Activated T-helper 1 cell treated with anti-CD3 and anti-CD28 coated beads, Interleukin-2, amount 50 U/mL, for 16 hours (primary cell): ENCODE measurements at places on chromosomes 7 and 10.

GRCh38 chr7:85185424-85186082, 1.3 kb downstream of the SEMA3D start:
- DNase-seq: no peak

GRCh38 chr10:1572519-1573333, 164.6 kb downstream of the ADARB2 start:
- no peak for DNase-seq

DNA sequence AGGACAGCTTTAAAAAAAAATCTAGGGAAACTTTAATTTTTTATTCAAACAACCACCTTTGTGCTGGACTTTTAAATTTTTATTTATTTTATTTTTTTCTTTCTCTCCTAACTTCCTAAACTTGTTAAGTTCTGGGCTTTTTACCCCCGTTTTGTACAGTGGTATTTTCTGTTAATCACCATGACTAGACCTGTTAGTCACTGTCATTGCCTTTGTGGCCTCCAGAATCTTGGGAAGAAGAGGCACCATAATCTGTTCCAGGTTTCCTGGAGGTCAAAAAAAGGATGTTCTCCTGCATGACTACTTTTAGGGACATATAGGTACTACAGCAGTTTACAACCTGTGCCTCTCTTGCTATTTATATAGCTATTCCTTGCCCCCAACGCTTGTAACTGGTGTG, 31.1 kb upstream of the DDX50 start:
- no peak for DNase-seq

DNA sequence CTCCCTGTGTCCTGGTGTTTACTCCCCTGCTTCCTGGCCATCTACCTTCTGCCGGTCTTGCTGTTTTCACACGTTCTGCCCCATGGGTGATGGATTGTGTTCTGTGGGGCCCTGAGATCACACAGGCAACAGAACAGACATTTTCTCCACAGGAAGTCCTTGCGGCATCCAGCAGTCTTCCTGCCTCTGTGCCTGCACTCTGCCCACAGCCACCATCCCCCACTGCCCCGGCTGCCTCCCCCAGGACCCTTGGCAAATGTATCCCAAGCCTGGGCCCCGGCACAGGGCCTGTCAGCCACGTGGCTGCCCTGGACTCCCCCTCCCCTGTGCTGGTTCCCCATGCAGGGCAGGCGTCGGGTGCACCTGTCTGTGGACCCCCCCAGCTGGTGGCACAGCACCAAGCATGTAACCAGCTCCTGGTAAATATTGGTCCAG, 184.2 kb downstream of the WDR37 start:
- DNase-seq: no peak

- no peak for DNase-seq
These were observed 108.5 kb downstream of the TCERG1L start for GRCh38 chr10:131202990-131203389.

DNA sequence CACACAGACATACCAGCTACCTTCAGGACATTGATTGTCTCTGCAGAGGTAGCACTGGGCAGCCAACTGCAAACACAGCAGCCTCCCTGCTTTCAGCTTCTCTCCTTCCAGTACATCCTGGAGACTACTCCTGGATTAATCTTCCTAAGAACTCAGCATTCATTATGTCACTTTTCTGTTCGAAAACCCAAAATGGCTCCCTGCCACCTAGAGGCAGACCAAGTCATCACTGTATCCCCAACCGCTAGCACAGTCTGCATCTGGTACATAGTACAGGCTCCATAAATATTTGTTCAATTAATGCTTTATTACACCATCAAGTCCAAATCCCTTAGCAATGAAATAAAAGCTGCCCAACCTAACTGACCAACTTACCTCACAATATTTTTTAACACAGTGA, 5.0 kb upstream of the SEC31B start:
- no peak for DNase-seq

DNA sequence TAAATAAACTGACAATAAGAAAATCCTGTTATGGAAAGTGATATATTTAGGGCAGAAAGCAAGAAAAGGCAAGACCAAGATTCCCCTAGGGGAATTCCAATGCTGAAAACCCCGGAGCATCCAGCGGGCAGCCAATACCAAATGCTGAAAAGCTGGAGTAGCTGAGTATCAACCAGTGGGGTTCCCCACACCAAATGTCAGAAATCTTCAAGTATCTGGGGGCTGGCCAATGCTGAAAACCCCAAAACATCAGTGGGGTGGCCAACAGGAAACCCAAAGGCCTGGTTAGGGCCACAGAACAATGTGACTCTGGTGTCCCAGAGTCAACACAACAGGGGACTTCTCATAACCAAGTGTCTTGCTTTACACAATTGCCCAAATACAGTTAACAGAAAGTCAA, 271.8 kb upstream of the CACNA2D1 start:
- no peak for DNase-seq

DNA sequence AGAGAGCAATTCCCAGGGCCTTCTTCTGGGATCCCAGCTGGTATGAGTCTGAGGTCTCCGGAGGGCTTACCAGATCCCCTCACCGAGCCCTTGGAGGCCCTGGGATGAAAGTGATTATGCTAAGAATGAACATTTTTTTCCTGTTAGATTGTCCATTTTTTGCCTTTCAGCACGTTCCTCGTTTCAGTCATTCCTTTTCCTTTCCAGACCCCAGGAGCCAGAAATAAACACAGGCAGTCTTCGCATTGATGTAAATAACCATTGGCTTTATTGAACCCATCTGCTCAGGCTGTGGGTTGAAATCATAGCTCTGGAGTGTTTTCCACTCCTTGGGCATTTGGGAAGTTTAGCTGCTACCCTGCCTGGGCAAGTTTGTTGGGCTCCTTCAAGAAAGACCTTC, 320.9 kb upstream of the AUTS2 start:
- DNase-seq: no peak

DNA sequence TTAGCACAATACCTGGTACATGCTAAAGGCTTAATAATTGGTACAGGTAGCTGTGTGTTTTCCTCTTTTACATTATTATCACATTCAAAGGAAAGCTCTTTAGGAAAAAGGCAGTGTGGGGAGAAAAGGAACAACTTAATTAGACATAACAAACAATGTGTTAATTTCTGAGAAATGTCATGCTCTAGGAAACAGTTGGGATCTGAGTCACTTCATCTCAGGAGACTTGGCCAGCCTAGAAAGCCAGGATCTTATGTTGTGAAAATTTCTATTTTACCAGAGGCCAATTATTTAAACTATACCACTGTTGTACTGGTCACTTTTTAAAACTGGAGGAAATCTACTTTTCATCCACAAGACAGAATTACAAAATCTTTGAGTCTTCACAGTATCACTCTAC, 39.6 kb downstream of the ARMH3 start:
- no peak for DNase-seq

- DNase-seq: no peak
These were observed 36.2 kb upstream of the SDK1 start for GRCh38 chr7:3264693-3265339.

- DNase-seq: no peak
These were observed 158.5 kb downstream of the LHFPL3 start for GRCh38 chr7:104486931-104487330.

GRCh38 chr10:132892004-132892403, 50.4 kb downstream of the CFAP46 start:
- DNase-seq: no peak

DNA sequence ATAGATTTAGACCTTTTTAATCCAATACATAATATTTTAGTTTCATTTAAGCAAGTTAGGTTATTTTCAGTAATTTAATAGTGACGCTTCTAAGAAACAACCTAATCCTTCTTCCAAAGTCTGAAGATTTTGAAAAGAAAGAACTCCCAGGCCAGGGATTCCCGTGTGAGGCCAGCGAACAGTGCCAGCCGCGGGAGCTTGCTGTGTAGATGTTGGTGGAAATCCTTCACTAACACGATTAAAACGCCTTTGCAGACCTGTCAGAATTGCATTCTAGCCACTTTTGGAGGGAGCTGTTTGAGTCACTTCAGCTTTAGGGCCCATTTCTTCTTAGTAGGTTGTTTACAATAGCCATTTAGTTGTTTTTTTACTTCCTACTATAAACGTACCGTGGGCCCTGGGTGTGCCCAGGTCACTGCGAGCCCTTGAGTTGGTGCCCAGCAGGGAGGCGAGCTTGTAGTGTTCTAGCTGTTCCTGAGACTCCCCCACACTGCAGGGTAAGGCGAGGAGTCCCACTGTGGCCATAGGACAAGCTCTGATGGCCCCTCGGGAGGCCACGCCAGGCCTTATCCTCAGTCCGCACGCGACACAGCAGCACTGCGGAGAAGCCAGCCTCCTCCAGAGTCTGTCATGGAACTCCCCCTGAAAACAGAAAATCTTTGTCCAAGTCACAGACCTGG, 32.3 kb downstream of the PPP2R2D start:
- DNase-seq: no peak

DNA sequence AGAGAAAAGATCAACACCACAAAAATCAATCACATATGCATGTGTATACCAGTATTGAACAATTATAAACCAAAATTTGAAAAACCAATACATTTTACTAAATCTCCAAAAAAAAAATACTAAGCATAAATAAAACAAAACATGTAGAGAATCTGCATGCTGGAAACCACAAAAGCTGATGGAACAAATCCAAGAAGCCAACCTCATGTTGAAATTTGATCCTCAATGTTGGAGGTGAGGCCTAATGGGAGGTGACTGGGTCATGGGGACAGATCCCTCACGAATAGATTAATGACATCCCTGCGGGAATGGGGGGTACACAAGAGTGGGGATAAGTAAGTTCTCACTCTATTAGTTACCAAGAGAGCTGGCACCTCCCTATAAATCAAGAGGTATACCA, 82.5 kb downstream of the OAT start:
- no peak for DNase-seq

DNA sequence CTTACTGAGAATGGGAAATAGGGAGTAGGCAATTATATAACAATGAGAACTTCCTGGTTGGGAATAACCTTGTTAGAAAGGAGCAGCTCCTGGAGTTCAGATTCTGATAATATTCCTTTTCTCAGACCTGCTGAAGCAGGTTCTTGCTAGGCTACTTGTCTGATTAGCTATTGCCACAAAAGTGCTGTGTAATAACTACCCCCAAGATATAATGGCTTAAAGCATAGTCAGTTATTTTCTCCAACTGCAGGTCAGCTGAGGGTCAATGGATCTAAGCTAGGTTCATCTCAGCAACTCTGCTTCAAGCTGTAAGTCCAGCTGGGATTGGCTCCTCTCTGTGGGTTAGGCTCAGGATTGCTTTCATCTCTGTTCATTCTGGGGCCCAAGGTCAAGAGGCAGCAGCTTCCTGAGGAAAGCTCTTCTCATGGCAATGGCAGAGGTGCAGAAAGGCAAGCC, 9.4 kb upstream of the CNOT4 start:
- DNase-seq: no peak

- DNase-seq: no peak
These were observed 6.5 kb downstream of the AGFG2 start for GRCh38 chr7:100545360-100546128.
